Fibroblast of villous mesenchyme (primary cell): ENCODE measurements at places on chromosomes 1 and 21. TPM values are rescaled to one million over a fixed set of nuclear protein-coding genes. Genes with fewer than 3 reads are reported as not detected.

- DNase-seq: no peak
Observed at GRCh38 chr1:53332833-53333232, 5.0 kb upstream of the LRP8 start.

- DNase-seq: no peak
Observed at GRCh38 chr1:228408041-228408868, 1.6 kb upstream of the TRIM11 start.

DNA sequence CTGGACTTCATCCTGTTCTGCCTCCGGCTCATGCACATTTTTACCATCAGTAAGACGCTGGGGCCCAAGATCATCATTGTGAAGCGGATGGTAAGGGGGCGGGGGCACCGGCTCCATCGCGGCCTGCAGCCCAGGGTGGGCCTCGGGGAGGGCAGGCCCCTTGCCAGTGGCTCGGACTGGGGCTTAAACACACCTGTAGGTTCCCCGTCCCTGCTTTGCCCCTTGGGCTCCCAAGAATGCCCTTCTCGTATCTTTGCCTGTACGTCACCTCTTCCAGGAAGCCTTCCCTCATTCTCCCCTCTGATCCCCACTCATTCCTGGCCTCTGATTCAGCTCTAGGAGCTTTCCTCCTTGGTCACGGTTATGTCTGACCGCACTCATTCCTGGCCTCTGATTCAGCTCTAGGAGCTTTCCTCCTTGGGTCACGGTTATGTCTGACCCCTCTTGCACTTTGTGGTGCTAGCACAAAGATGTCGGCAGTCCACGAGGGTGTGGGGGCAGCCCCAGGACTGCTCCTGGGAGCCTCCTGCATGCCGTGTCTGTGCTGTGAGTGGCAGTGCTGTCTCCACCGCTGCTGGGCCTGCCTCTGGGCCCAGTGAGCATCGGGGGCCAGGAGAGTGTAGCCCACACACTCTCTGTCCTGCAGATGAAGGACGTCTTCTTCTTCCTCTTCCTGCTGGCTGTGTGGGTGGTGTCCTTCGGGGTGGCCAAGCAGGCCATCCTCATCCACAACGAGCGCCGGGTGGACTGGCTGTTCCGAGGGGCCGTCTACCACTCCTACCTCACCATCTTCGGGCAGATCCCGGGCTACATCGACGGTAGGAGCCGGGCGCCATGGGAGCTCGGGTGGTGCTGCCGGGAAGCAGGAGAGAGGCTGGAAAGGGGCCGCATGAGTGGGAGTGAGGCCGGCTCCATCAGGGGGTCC is 49.1 kb upstream of the LRRC3 start:
- DNase-seq: peak; percentile 51

The SIK1 gene
- 0.86 and 5.2 TPM in 2 replicates for total RNA-seq

GRCh38 chr1:41868241-41868998 is 50.3 kb downstream of the HIVEP3 start:
- DNase-seq: no peak

DNA sequence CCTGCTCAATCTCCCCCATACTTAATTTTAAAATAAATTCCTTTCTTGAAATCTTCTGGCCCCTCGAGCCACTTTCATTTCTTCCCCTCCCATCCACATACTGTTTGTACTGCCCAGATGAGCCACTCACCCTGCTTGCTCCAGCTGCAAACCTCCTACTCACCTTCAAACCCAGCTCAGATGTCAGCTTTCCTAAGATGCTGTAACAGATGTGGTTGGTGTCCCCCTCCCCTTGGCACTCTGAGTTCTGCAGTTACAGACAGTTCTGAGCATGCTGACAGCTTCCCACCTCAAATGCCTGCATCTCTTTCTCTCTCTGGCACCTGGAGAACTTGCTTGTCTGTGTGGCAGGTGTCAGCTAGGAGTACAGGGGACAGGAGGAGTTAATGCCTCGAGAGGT is 106.7 kb downstream of the PTPRU start:
- DNase-seq: no peak

GRCh38 chr1:222880587-222880986 is 65.7 kb downstream of the DISP1 start:
- DNase-seq: peak; percentile 47

The RCSD1 gene
- total RNA-seq: 0.64 and 1.3 TPM in 2 replicates

DNA sequence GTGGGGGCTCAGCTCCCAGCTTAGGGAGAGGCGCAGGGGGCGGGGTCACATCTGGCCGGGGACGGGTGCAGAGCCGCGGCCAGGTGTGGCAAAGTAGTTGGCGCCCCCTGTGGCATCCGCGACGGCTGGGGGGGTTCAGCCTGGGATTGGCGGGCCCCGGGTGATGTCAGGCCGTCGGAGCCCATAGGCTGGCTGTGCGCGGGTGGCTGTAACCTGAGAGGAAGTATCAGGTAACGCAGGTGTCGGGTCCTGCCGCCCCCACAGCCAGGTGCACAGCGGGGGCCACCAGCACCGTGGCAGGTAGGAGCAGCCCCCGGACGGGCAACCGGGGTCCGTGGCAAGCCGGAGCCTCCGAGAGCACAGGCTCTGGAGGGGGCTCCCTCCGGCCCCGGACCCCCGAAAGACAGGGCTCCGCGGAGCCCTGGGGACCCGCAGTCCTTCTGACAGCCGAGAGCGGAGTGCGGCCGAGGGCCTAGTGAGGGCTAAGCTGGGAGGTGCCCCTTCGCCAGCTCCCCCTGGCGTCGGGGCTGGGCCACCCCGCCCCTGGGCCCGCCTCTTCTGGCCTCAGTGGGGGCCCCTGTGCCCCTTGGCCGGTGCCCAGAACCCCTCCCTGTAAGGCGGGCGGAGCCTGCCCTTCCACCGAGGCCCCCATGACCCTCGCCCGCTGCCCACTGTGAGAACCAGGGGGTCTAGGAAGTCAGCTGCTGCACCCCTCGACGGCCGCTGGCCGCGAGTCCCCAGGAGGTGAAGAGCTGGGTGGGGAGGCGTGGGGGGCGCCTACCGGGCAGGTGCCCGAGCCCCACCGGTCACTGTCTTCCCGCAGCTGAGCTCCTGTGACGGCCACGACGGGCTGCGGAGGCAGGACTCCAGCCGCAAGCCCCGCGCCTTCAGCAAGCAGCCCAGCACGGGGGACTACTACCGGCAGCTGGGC is 17.9 kb downstream of the TNFRSF25 start:
- DNase-seq: no peak

- DNase-seq: no peak
Observed at GRCh38 chr1:177779166-177779965, 190.5 kb downstream of the SEC16B start.

GRCh38 chr1:86778569-86779239 is 74.3 kb downstream of the SH3GLB1 start:
- peak; percentile 32 for DNase-seq

DNA sequence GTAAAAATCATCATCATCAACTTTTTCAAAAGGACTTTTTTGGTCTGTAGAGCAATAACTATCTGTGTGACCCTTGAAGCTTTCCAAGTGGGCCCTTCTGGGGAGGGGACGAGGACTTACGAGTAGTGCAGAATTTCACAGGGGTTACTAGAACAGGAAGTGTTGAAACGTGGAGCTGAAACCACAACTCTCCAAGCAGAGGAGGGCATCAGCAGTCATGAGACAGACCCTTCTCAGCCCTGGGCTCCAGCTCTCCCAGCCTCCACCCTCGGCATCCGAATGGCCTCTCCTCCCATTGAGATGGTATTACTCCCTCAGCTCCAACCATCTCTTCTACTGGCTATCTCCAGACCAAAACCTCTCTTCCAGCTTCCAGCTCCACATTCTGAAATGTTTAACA is 3.6 kb downstream of the FAM89A start:
- peak; percentile 93 for DNase-seq

The PDZK1 gene
- total RNA-seq: under 0.01 and 0.32 TPM in 2 replicates

GRCh38 chr1:7420470-7421100 is 350.5 kb upstream of the VAMP3 start:
- no peak for DNase-seq

GRCh38 chr1:844472-845026 is 79.2 kb upstream of the SAMD11 start:
- no peak for DNase-seq

GRCh38 chr1:47508702-47509431 is 71.0 kb downstream of the FOXD2 start:
- DNase-seq: peak; percentile 31

The AIRE gene
- total RNA-seq: under 0.01 TPM in 1 of 2 replicates, not detected in the other

GRCh38 chr21:21714426-21714825 is 716.2 kb downstream of the NCAM2 start:
- DNase-seq: peak; percentile 63

DNA sequence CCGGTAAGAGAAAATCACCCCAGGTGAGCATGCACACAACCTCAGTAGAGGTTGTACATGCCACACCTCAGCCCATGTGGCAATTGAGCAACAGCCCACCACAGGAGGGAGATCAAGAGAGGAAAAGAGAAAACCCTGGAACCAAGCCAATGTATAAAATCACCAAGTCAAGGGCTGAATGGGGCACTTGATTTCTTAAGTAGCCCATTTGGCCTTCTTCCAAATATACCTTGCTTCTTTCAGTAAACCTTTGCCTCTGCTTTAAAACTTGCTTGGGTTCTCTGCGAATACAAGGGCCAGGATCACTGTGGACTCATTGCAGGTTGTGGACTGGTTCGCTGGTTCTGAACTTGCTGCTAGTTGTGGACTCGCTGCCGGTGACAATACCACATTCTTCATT is 1814.0 kb downstream of the PLA2G4A start:
- DNase-seq: no peak
